ENCODE measurements at places on chromosomes 13 and 19.

GRCh38 chr13:79749984-79750551 lies 269.1 kb downstream of the NDFIP2 start:
- no peaks in the 10 kb centered on the region for H3K4me1 ChIP-seq
- H3K27me3 ChIP-seq, result no peaks in the 10 kb centered on the region
- no peak overlapping the region for H3K27ac ChIP-seq
- no peaks in the 10 kb centered on the region for H3K36me3 ChIP-seq
- DNase-seq, result no peak
- H3K4me3 ChIP-seq, result no peak overlapping the region

DNA sequence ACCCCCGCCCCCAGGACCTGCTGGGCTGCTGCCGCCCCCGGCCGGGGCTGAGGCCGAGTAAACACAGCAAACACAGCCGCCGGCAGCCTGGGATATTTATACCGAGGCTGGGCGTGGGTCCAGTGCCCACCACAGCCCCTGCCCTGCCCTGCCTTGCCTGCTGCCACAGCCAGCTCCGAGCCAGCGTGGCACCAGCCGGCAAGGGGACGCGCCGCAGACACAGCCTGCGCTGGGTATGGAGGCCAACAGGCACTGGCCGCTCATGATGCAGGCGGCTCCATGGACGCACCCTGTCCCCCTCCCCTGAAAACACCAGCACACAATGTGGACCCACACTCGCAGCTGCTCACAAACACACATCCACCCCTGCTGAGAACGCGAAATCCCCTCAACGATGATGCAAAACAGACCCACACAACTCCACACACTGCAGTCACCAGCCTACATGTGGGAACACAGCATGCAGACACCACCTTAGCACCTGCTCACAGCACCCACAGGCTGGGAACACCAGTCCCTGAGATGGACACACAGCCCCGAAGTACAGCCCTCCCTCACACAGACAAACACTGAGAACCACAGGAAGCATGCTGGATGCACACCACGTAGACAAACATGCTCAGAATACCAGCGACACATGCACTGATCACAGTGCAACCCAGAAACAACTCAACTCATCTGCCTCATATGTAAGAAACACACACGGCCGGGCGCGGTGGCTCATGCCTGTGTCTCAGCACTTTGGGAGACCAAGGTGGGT lies 16.2 kb downstream of the CCDC97 start:
- H3K27me3 ChIP-seq, result no peaks in the 10 kb centered on the region
- DNase-seq, result no peak
- H3K27ac ChIP-seq, result no peak overlapping the region
- peaks cover 14% of the 10 kb centered on the region for H3K36me3 ChIP-seq

- H3K4me3 ChIP-seq, result no peak overlapping the region
- H3K27me3 ChIP-seq, result peaks cover 48% of the 10 kb centered on the region
- no peak for DNase-seq
- H3K4me1 ChIP-seq, result peaks cover 3% of the 10 kb centered on the region
- H3K36me3 ChIP-seq, result no peaks in the 10 kb centered on the region
- no peak overlapping the region for H3K27ac ChIP-seq
Observed at GRCh38 chr13:27926644-27927434, 7.0 kb downstream of the PDX1 start.

GRCh38 chr19:15438577-15438976 lies 11.2 kb downstream of the WIZ start:
- H3K36me3 ChIP-seq, result no peaks in the 10 kb centered on the region
- H3K4me1 ChIP-seq, result peaks cover under 1% of the 10 kb centered on the region
- no peak for DNase-seq
- no peak overlapping the region for H3K4me3 ChIP-seq

GRCh38 chr19:28427376-28428083 lies 785.4 kb downstream of the UQCRFS1 start:
- H3K27ac ChIP-seq, result no peak overlapping the region
- H3K27me3 ChIP-seq, result no peaks in the 10 kb centered on the region
- no peak overlapping the region for H3K4me3 ChIP-seq

GRCh38 chr13:74219566-74219965 lies 85.4 kb upstream of the KLF12 start:
- no peak overlapping the region for H3K4me3 ChIP-seq
- H3K27me3 ChIP-seq, result no peaks in the 10 kb centered on the region
- no peaks in the 10 kb centered on the region for H3K36me3 ChIP-seq
- no peak for DNase-seq

GRCh38 chr19:47511681-47512080 lies 3.2 kb downstream of the NAPA start:
- no peak overlapping the region for H3K27ac ChIP-seq
- H3K4me1 ChIP-seq, result peaks cover 45% of the 10 kb centered on the region
- no peak for DNase-seq
- H3K36me3 ChIP-seq, result no peaks in the 10 kb centered on the region
- H3K4me3 ChIP-seq, result no peak overlapping the region

GRCh38 chr13:114059946-114060860 lies 72.2 kb downstream of the RASA3 start:
- H3K27ac ChIP-seq, result no peak overlapping the region
- no peak overlapping the region for H3K4me3 ChIP-seq
- peaks cover 36% of the 10 kb centered on the region for H3K36me3 ChIP-seq
- DNase-seq, result no peak
- H3K4me1 ChIP-seq, result peaks cover 39% of the 10 kb centered on the region
- H3K27me3 ChIP-seq, result no peaks in the 10 kb centered on the region

DNA sequence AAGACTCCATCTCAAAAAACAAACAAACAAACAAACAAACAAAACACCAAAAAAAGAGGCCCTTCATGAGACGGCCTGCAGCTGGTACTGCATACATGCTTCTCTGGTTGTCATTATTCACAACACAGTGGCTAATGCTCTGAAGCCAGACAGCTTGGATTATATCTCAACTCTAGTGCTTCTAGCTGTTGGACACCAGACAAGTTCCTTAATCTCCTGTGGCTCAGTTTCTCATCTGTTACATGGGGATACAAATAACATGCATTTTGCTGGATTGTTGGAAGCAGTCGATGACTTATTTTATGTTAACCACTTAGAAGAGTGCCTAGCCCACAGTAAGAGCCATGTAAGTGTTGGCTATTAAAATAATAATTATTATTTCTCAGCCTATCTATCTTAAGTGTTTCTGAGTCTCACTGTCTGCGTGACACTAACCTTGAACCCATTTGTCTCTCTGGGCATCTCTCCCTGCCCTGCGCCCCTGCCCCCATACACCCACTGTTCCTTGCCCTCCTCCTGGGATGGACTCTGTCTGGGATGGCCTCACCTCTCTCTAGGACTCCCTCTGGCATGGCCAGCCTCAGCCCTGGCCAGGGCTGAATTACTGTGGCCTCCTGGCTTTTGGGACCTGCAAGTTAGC lies 3.1 kb upstream of the JUNB start:
- H3K27ac ChIP-seq, result peak overlapping the region; percentile 84
- peaks cover 48% of the 10 kb centered on the region for H3K4me1 ChIP-seq
- no peak overlapping the region for H3K4me3 ChIP-seq
- peaks cover 4% of the 10 kb centered on the region for H3K36me3 ChIP-seq
- no peak for DNase-seq
- H3K27me3 ChIP-seq, result no peaks in the 10 kb centered on the region

GRCh38 chr13:73987618-73988017 lies 146.6 kb downstream of the KLF12 start:
- H3K36me3 ChIP-seq, result peaks cover 3% of the 10 kb centered on the region
- no peak for DNase-seq
- H3K27ac ChIP-seq, result no peak overlapping the region
- H3K27me3 ChIP-seq, result no peaks in the 10 kb centered on the region
- H3K4me3 ChIP-seq, result no peak overlapping the region

- no peak overlapping the region for H3K4me3 ChIP-seq
- no peaks in the 10 kb centered on the region for H3K4me1 ChIP-seq
Observed at GRCh38 chr13:30504081-30504480, 38.3 kb upstream of the HMGB1 start.

DNA sequence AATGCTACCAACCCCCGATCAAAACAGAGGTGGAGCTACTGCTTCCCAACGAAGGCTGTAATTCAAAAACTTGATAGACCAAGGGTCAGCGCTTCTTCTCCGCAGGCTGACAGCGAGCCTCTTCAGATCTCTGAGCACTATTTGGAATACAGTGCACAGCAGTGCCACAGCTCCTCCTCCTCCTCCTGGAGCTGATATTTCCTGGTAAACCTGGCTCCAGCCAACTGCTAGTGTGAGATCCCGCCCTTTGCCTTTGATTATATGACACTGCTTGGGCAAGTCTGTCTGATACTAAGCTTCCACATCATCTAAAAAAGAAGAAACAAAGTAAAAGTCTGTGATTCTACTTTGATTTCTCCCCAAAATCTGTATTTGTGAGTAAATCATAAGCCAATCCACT lies 710.5 kb downstream of the DACH1 start:
- no peaks in the 10 kb centered on the region for H3K27me3 ChIP-seq
- DNase-seq, result no peak
- no peaks in the 10 kb centered on the region for H3K4me1 ChIP-seq
- no peaks in the 10 kb centered on the region for H3K36me3 ChIP-seq
- H3K4me3 ChIP-seq, result no peak overlapping the region

DNA sequence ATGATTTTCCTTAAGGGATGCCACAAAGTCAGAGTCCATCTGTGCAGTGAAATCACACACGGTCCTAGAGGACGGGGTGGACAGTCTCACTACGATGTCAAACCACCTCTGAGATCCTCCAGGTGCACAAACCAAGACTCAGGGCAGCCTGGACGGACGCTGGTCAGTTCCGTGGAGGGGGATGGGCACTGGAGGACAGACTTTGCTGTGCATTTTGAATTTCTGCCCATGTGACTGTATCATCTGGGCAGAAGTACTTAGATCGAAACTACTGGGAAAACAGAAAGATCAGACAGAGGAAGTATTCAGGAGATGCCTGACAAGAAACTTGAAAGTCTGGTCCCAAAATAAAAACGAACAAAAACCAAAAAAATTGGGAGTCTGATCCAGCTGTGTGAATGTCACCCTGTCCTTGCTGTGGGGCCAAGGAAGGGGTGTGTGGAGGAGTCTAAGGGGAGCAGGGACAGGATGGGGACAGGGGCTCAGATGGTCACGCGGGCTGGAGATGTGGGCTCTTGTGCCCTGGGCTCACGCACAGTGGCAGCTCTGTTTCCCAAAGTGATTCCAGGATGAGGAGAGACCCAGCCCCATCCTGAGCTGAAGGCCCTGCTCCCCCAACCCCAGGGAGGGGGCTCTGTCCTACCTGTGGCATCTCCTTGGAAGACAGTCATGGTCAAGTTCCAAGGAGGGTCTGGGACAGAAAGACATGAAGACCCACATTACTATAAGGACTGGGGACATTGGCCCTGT lies 1.5 kb downstream of the SIGLEC8 start:
- H3K4me1 ChIP-seq, result no peaks in the 10 kb centered on the region
- H3K27me3 ChIP-seq, result no peaks in the 10 kb centered on the region
- no peaks in the 10 kb centered on the region for H3K36me3 ChIP-seq
- no peak for DNase-seq
- no peak overlapping the region for H3K4me3 ChIP-seq
- no peak overlapping the region for H3K27ac ChIP-seq

GRCh38 chr19:2733930-2734588 lies 5.8 kb downstream of the SLC39A3 start:
- H3K27ac ChIP-seq, result no peak overlapping the region
- H3K4me3 ChIP-seq, result no peak overlapping the region
- no peak for DNase-seq
- no peaks in the 10 kb centered on the region for H3K4me1 ChIP-seq
- H3K36me3 ChIP-seq, result no peaks in the 10 kb centered on the region
- no peaks in the 10 kb centered on the region for H3K27me3 ChIP-seq

DNA sequence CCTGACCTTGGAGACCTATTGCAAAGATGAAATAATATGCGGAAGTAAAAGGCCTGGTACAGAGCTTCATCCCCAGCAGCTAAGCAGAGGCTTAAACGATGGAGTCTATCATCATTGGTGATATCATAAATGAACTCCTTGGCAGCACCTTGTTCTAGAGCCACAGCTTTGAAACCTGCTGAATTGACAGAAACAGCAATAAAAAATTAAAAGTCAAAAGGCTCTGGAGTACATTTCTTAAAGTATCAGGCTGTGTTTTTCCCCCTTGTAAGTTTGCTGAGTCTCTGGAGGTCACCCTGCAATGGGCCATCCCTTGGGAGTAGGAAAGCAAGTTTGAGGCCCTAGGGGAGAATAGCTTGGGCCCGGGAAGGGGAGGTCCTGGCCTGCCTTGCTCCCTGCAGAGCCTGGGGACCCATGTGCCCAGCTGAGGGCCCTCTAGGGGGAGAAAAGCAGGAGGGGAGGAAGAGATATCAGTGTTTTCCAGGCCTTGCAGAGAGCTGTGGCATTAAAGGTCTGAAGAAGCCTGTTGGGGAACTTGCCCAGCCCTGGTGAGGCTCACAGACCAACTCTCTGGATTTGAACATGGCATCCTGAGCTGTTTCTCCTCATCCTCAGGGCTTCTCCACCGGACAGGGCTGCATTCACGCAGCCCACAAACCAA lies 416.1 kb downstream of the ZNF536 start:
- no peaks in the 10 kb centered on the region for H3K36me3 ChIP-seq
- H3K27ac ChIP-seq, result no peak overlapping the region
- H3K27me3 ChIP-seq, result no peaks in the 10 kb centered on the region

DNA sequence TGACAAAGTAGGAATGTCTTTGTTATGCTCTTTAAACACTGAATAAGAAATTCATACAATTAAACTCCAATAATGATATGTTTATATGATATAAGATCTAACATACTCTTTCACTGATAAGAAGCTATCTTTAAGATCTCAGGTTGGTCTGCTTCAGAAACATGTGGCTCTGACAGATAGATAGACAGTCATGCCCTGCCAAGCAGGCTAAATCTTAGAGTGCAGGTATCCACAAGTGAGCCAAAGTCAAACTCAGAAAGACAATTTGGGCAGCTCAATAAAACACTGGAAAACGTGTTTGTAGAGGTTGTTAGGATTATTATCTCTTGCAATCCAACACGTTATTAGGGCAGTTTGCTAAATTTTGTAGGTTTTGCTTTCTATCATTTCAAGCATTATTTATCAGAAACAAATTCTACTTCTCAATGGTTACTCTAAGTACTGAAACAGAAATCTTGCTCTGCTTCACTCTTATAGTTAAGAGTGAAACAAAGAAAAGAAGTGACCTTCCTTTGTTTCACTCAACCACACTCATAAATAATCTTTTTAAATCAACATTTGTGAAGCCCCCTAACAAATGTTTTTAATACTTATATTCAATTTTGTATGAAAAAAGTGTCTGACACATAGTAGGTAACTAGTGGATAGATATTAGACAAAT lies 1255.6 kb downstream of the DIAPH3 start:
- H3K27me3 ChIP-seq, result no peaks in the 10 kb centered on the region
- DNase-seq, result no peak
- H3K27ac ChIP-seq, result no peak overlapping the region
- H3K4me3 ChIP-seq, result no peak overlapping the region

GRCh38 chr13:103184413-103184812 lies 118.2 kb upstream of the SLC10A2 start:
- DNase-seq, result no peak
- no peak overlapping the region for H3K27ac ChIP-seq
- H3K27me3 ChIP-seq, result no peaks in the 10 kb centered on the region
- H3K36me3 ChIP-seq, result no peaks in the 10 kb centered on the region

All from CD8-positive, alpha-beta memory T cell (primary cell).